Brain microvascular endothelial cell (primary cell): ENCODE measurements at places on chromosomes 11 and 22.

- no peak for DNase-seq
Observed at GRCh38 chr11:86676010-86676409, 3.6 kb upstream of the ME3 start.

- no peak for DNase-seq
Observed at GRCh38 chr22:19643448-19644313, 70.6 kb upstream of the SEPTIN5 start.

DNA sequence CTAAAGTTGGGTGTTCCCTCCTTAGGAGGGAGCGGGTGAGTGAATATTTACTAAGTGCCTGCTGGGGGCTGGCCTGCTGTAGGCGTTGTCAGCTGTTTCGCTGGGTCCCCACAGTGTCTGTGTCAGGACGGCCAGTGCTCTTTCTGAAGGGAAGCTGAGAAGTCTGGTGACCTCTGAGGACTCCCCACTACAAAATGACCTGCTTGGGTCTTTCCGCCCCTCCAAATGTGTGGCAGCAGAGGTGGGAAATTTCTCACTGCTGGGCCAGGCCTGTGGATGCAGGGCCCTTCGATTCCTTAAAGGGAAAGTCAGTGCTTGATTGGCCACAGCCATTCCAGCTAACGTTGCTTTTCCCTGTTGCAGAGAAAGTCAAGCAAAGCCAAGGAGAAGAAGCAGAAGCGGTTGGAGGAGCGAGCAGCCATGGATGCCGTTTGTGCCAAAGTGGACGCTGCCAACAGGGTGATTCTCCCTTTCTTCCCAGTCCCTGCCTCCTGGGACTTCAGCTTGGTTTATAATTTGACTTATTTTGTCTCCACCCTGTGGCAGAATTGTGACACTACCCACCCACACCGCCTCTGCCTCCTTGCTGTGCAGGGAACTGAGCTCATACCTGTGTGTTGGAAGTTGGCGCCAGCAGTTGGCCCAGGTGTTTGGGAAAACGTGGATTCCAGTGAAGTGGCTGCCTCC, 6.8 kb downstream of the NAA40 start:
- DNase-seq = peak; percentile 59

DNA sequence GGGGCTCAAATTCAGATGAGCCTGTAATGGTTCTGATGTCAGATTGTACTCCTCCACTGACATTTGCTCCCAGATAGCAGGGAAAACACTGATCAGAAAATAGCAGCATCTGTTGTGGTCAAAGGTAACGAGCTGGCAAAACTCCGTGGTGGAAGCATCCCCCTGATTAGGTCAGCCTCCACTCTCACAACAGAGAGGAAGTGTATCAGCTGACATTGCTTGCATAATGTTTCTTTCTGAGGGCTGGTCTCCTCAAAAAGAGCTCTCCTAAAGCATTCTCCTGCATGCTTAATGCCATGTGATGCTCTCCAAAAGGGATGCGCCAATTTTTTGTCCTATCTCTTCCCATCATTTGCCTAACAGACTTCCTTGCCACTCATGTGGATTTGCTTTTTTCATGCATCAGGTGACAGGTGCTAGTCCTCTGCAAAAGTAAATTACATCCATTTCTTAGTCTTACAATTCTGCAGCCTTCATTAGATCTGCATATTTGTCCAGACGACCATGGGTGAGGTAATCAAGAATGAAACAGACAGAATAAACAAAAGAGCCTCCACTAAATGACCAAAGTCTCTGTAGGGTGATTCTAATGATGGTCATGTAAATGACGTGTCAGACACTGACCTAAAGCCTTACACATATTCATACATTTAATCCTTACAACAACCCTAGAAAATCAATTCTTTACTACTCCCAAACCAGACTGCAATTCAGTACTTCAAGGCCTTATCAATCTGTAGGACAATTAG, 6.4 kb upstream of the TENM4 start:
- no peak for DNase-seq
